ENCODE measurements at places on chromosomes 5 and 9.

- no peak for DNase-seq
Observed at GRCh38 chr5:10711562-10711961, 49.5 kb downstream of the DAP start.

DNA sequence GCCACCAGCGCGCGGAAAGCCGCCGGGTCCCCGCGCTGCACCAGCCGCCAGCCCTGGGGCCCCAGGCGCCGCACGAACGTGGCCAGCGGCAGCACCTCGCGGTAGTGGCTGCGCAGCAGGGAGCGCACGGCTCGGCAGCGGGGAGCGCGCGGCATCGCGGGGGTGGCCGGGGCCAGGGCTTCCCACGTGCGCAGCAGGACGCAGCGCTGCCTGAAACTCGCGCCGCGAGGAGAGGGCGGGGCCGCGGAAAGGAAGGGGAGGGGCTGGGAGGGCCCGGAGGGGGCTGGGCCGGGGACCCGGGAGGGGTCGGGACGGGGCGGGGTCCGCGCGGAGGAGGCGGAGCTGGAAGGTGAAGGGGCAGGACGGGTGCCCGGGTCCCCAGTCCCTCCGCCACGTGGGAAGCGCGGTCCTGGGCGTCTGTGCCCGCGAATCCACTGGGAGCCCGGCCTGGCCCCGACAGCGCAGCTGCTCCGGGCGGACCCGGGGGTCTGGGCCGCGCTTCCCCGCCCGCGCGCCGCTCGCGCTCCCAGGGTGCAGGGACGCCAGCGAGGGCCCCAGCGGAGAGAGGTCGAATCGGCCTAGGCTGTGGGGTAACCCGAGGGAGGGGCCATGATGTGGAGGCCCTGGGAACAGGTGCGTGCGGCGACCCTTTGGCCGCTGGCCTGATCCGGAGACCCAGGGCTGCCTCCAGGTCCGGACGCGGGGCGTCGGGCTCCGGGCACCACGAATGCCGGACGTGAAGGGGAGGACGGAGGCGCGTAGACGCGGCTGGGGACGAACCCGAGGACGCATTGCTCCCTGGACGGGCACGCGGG, at the start of gene TERT:
TERT (minus strand) TSS at position 234 of the 815 bp plus-strand sequence; CDS start at position 155, 79 bp downstream.
- DNase-seq = peak; percentile 57

DNA sequence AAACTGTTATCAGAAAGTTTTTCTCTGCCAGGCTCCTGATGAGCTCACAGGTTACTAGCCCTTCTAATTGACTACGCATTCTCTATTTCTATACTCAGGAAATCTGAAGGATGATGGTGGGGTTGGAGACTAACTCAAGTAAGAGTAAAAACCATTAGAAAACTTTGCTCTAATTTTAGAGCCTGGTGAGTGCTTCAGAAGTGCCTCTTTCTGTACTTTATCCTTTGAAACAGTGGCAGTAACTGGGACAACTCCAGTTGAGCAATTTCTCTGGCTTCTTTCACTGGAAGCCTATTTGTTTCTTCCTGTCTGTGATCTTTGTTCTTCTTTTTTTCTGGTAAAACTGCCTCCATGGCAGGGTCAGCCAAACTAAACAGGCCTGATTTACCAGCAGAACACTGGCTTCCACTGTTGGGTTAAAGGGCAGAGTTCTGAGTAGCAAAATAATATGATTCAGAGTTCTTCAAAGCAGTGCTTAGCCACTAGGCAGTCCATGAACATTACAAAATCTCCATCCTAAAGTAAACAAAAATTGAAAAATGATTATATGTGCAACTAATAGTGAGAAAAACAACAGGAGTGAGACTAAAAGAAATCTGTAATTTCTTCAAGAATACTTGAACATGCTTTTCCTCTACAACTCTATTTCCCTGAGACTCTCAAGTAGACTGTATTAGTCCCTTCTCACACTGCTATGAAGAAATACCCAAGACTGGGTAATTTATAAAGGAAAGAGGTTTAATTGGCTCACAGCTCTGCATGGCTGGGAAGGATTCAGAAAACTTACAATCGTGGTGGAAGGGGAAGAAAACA, 79.8 kb downstream of the MROH2B start:
- DNase-seq = no peak

DNA sequence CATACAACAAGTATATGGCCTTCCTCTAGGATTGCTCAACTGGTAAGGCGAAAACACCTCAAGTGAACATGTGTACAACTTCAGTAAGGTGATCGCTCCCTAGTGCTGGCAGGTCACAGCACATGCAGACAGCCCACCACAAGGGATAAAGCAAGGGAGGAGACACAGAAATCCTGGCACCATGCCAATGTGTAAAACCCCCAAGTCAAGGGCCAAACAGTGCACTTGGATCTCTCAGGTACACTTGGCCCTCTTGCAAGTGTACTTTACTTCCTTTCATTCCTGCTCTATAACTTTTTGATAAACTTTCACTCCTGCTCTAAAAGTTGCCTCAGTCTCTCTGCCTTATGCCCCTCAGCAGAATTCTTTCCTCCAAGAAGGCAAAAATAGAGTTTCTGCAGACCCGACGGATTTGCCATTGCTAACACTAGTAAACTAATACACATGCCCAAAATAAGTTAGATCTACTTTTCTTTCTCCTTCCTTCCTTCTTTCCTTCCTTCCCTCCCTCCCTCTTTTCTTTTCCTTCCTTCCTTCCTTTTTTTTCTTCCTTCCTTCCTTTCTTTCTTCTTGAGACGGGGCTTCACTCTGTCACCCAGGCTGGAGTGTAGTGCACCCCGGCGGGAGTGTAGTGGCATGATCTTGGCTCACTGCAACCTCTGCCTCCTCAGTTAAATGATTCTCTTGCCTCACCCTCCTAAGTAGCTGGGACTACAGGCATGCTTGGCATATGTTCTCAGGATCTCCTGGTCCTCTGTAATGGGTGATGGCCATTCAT, 6.8 kb upstream of the LNPEP start:
- no peak for DNase-seq

DNA sequence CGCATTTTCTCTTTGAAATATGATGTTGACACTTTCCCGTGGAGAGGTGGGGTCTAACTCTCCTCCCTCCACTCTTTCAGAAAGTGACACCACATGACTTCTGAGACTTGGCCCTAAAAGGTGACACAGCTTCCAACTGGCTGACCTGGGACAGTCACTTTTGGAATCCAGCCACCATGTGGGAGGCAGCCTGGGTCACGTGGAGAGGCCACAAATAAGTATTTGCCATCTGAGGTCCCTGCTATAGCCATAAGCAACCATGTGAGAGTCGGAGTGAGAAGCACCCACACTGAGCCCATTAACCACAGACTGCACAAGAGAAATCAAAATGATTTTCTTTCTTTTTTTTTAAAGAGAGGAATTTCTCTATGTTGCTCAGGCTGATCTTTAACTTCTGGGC, 4.1 kb upstream of the PHYKPL start:
- no peak for DNase-seq

DNA sequence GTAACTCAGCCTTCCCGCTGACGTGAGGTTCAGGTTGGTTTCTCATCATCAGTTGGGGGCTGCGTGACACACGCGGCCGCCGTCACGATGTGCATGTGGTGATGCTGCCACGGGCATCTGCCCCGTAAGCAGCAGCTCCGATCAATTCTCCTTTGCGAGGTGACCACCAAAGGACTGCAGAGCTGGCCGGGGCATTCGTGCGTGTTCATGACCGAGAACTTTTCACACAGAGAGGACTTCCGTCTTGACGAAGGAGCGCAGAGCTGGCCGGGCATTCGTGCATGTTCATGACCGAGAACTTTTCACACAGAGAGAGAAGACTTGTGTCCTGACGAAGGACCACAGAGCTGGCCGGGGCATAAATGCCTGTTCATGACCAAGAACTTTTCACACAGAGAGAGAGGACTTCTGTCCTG, 3.8 kb upstream of the LCN1 start:
- no peak for DNase-seq

DNA sequence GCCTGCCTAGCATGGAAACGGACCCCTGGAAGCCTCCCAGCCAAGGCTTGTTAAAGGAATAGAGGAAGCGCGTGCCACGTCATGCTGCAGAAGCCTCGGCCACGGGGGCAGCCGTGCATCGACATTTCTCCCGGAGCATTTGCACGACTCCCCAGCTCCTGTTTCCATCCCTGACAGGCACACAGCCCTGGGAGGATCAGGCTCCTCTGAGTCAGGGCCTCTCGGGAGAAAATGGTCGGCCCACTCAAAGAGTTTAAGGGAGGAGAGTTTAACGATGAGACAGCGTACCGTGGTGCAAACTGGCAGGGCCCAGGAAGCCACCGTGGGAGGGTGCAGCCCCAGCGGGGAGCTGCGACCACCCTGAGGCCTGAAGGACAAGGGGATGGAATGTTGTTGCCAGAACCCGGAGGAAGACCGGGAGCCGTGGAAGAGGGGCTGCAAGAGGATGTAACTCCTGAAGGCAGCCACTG, 213.6 kb downstream of the PAX5 start:
- DNase-seq = no peak

- no peak for DNase-seq
Observed at GRCh38 chr9:16245756-16246440, 624.6 kb downstream of the BNC2 start.

GRCh38 chr5:23042226-23042625, 189.1 kb upstream of the CDH12 start:
- no peak for DNase-seq

- no peak for DNase-seq
Observed at GRCh38 chr9:122126331-122127261, 33.0 kb downstream of the NDUFA8 start.

DNA sequence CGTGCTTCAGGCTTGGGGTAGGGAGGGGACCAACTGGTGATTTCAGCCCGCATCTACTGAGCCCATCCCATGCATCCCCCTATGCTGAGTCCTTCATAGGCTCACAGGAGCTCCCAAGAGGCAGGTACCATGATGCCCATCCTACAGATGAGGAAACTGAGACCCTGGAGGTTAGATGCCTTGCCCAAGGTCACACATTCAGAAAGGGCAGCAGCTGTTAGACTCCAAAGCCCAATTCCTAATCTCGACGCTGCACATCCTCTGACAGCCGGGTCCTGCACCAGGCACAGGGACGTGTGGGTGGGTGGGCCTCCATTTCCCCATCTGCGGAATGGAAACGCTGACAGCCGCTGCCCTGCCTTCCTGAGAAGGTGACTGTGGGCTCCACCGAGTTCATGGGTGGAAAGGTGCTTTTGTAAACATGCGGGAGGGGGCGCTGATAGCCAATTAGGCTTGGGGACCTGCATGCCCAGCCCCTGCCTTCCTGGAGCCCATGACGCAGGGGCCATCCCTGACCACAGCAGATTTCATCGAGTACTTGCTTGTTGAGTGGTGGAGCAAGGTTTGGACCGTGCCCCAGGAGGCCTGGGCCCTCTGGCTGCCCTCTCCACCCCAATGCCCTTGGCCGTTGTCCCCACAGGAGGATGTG, 2.2 kb downstream of the DNM1 start:
- DNase-seq = no peak

DNA sequence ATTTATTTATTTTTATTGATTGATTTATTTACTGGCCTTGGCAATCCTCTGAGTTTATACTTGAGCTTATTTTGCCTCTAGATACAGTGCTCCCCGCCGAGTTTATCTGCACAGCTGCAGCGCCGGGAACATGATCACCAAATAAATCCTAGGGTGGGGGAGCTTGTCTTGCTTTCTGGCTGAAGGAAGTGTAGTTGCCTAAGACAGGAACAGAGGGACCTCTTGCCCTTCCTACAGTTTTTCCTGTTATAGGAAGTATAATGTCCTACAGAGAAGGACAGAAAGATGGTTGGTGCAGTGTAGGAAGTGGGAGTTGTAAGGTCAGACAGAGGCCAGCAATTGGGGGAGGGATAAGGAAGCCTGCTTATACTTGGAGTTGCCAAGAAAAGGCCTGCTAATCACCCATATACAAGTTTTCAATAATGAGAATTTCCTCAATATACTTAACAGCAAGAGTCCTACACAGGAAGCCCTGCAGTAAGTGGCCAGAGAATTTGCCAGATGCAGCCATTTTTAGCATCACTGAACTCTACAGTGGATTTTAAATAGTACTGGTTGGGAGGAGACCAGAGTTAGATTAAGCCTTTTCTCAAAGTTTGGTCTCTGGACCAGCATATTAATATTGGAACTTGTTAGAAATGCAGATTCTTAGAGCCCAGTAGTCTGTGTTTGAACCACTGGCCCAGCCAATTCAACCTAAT, 7.7 kb downstream of the AOPEP start:
- no peak for DNase-seq

GRCh38 chr9:97808415-97808814, 44.6 kb upstream of the FOXE1 start:
- DNase-seq = peak; percentile 46

DNA sequence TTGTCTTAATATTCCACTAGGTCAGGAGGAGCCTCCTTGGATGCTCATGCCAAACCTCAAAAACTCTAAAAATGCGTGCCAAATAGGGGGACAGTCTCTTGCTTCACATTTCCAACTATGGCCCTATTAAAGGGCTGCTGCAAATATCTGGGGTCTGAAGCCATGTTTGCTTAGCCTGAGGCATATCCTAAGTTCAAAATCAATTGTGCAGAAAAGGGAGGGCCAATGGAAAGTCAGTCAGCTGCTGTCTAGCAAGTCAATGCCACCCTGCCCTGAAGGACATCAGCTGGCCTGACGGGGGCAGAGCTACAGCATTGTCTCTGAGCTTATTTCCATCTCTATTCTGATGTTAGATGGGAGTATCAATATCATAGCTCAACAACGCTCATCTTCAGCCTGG, 93.6 kb downstream of the SH3TC2 start:
- no peak for DNase-seq

GRCh38 chr5:126199467-126199866, 223.7 kb upstream of the GRAMD2B start:
- DNase-seq = no peak

GRCh38 chr5:180553530-180553929, 37.8 kb downstream of the SCGB3A1 start:
- DNase-seq = no peak

DNA sequence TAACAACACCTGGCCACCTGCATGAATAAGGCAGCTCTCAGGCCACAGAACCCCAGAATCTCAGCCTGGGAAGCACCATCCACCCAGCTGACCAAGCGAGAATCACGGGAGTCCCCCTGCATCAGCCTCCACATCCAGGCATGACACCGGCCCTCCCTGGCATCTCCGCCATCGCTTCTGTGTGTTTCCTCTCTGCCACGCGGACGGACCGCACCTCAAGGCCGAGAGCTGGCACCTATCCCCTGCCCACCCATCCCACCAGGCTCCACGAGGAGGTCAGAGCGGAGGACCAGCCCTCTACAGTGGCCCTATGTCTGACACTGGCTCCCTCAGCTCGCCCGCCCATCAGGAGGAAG, 134.7 kb downstream of the COL23A1 start:
- no peak for DNase-seq

- peak; percentile 17 for DNase-seq
Observed at GRCh38 chr9:69919461-69920061, 98.9 kb downstream of the CFAP95 start.

- DNase-seq = no peak
Observed at GRCh38 chr9:20863945-20864344, 167.5 kb downstream of the HACD4 start.

DNA sequence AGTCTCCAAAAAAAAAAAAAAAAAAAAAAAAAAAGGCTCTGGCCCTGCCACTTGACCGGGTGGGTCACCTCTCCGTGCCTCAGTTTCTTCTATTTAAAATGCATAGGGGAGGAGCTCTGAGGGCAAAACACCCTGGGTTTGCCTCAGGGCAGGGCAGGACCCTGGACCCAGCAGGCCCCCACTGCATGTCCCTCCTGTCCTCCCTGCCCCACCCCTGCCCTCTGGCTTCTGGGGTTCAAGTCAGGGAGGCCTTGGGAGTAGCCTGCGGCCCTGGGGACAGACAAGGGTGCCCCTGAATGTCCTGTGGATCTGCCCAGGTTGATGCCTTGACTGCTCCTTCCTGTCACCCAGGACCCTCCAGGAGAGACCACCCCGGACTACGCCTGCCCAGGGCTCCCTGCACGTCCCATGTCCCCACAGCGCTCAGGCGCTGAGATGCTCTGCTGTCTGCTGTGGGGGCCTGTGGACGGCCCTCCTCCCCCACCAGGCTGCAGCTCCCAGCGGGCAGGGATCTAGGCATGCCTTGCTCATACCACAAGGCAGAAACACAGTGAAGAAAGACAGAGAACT, 35.4 kb downstream of the ADAMTS2 start:
- DNase-seq = no peak

All from NCI-H1930 (cell line).